ENCODE measurements at places on chromosomes 1 and 21.

DNA sequence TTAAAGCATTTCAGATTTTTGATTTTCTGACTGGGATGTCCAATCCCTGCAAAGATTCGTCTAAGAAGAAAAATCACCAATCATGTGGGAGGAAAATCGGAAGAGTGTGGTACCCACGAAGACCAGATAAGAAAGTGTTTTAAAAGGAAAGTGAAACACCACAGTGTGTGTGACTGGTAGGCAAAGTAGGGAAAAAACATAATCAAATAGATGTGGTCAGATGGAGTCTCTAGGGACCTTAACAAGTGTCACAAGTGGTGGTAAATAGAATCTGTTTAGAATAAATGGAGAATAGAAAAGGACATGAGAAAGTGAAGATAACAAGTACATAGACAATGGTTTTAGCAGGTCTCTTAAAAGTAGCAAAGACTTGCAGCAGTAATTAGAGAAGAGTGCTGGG, 154.6 kb downstream of the SLC30A10 start:
- DNase-seq, result no peak

DNA sequence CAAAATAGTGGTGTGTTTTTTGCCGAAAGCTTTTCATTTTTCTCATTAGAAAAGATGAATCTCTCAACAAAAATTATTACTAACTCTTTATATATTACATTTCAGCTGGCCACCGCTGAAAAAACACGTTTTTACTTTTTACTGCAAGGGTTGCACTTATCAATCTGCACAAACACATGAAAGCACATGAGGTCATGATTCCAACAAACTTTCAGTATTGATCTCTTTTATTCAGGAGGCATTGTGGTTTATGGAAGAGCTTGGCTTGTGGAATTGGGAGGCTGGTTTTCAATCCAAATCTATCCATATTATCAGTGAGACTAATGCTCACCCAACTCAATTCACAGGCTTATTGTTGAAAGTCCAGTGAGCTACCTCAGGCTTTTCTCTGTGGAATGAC, 20.6 kb upstream of the LPGAT1 start:
- DNase-seq, result no peak

GRCh38 chr1:29849038-29849750, 612.9 kb downstream of the PTPRU start:
- peak; percentile 56 for DNase-seq

DNA sequence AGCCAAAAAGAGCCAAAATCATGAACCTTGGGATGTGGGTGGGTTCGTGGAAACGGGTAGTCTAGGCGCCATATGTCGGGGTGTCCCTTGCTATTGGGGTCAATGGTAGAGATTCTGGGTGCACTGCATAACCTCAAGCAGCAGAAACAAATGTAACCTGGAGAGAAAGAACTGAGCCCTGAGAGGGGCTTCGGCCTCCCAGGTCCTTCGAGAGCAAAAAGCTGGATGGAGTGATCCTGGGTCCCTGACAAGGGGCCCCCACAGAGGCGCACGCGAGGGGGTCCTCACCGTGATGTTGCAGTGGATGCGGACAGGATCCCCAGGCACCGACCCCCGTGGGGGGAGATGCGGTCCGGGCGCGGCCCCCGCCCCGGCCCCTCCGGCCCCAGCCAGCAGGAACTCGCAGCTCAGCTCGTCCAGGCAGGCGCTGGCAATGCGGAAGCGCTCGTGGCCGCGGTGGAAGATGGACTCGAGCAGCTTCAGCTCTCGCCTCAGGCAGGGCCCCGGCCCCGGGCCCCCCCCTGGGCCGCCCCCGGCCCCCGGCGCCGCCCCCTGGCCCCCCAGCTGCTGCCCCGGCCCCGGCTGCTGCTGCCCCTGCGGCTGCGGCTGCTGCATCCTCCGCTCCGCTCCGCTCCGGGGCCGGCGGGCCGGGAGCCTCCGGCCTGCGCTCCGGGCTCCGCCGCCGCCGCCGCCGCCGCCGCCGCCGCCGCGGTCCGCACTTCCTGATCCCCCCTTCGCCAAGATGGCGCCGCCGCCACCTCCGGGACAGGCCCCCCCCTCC, at the start of gene UBE2Q1:
Gene UBE2Q1, minus strand, starts transcription at position 724 of the 781 bp plus-strand sequence. Its CDS starts 109 bp downstream, at position 615.
- peak; percentile 62 for DNase-seq

DNA sequence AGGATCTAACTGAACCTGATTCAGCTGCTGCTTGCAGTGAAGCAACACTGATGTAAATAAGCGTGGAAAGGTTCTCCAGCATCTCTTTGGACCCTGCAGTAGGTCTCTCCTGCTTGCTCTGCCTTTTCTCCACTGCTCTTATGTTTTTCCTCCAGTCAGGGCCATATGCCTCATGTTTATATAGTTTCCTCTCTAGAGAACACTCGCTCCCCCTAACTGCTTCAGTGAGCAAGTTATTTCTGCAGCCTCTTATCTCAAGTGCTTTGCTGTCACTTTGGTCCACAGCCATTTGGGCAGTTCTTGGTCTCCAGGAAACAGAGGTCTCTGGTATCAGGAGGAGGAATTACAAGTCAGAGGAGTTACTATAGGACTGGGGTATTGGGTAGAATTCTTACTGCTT, 5.3 kb downstream of the PRUNE1 start:
- DNase-seq, result no peak

- no peak for DNase-seq
These were observed 114.3 kb downstream of the DHRS3 start for GRCh38 chr1:12503709-12504108.

DNA sequence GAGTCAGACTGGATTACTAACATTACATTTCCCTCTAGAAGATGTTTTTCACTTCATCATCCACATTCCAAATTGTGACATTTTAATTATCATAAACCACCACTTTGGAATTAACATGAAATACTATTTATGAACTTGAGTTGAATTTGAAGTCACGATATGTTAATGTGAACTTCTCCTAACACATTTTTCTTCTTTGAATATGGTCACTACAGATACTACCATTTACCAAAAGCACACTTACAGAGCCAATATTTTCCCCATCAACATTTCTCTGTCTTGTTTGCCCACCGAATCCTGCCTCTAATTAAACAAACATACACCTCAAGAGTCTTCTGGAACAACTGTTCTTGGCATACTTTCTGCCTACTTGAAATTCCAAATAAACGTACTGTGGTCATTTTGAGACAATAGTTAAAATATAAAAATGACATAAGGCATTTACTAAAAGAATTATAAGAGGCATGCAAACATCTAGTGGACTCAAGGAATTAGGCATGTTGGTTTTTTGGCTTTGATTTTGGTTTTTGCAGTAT, 177.4 kb downstream of the AKT3 start:
- DNase-seq, result no peak

DNA sequence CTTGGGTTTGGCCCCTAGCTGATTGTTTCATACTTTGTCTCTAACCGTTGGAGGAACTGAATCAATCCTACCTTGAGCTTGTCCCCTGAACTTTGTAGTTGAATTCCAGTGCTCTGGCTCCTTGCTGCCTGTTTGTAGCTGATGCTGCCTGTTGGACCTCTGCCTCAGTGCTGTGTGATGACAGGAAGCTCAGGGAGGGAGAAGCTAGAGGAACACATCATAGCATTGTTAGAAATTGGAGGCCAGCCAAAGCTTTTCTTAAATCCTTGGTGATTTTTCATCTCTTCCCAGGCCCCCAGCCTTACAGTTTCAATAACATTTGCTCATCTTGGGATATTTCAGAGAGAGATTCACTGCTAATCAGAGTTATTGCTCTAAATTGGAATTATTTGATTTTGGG, 34.0 kb downstream of the MACF1 start:
- no peak for DNase-seq

GRCh38 chr1:173590557-173590956, 12.3 kb downstream of the SLC9C2 start:
- DNase-seq, result no peak

DNA sequence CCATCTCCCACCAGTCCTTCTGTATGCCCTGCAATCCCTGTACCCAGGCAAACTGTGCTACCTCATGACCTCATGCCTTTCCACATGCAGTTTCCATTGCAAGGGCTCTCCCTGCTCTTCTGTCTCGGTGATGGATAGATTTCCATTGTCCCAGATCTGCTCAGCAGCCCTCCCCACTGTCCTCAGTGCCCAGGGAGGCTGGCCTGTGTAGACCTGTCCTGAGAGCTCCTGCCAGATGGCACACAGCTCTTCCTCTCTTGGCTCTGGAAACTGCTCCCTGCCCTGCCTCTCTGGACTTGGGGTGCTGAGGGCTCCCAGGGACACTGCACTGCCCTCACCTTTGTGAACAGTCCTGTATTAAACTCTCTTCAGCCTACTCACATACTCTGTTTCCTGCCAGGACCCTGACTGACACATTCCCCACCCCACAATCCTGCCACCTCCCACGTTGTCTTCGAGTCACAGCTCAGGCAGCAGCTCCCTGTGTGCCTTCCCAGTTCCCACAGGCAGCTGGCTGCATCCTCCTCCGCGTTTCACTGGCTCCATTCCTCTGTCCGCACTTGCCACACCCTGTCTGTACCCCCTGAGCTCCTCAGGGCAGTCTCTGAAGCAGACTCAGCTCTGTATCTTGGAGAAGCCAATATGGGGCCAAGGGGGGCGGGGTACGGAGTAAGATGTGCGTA, 57.0 kb downstream of the SPATA46 start:
- no peak for DNase-seq

DNA sequence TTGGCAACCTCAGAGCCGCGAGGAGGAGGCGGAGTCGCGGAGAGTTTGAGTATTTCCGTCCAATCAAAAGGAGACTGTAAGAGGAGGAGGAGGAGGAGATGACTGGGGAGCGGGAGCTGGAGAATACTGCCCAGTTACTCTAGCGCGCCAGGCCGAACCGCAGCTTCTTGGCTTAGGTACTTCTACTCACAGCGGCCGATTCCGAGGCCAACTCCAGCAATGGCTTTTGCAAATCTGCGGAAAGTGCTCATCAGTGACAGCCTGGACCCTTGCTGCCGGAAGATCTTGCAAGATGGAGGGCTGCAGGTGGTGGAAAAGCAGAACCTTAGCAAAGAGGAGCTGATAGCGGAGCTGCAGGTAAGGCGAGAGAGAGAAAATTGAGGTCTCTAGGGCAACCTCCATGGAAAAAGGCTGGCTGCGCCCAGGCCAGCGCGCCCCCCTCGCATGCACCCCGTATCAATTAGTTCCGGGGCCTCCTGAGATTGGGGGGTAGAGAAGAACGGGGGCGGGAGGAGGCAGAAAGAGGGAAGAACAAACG, at the start of gene PHGDH:
Gene PHGDH, plus strand, starts transcription at position 131 of the 538 bp plus-strand sequence. Its CDS starts 89 bp downstream, at position 220.
- peak; percentile 81 for DNase-seq

- no peak for DNase-seq
These were observed 69.9 kb upstream of the ZC3H11B start for GRCh38 chr1:219682788-219683187.

- DNase-seq, result no peak
These were observed 2.0 kb upstream of the ZNF678 start for GRCh38 chr1:227561241-227561907.

- DNase-seq, result peak; percentile 69
These were observed 34.3 kb upstream of the PPP1R15B start for GRCh38 chr1:204445860-204446412.

- DNase-seq, result no peak
These were observed 3.5 kb downstream of the TNFRSF1B start for GRCh38 chr1:12170263-12170671.

DNA sequence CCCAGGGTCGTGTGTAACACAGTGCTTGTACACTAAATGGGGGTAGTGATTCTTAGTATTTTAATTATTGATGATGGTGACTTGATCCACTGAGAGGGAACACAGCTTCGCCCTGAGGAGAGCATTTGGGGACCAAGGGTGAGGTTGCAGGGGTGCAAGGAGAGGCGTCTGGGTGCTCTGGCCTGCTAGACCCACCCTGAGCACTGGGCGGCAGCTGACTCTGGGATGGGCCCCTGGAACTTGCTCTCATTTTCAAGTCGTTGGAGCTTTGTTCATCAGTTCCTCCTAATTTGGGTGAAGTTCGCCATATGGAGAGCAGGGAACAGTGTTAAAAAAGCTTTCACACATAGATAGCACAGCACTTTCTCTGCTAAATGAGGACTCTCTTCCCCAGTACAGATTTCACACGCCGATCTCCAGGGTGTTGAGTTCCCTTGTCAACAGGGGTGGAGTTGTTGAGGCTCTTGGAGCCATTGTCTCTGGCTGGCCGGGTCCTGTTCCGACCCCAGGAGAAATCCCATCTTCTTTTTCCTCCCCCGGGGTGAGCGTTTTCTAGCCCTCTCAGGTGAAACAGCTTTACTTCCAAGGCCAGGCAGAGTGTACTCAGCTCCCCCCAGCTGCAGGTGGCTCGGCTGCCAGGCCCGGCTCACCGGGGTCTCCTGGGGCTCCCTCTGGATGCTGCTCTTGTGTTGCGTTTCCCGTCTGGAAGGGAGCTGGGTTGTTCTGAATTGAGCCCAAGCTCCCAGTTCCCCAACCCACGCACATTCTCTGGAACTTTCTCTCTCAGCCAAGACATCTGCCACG, 367.4 kb downstream of the RPS6KC1 start:
- no peak for DNase-seq

GRCh38 chr1:169486281-169487051, 722 bp upstream of the SLC19A2 start:
- DNase-seq, result no peak

GRCh38 chr1:87144316-87144895, 184.3 kb upstream of the LMO4 start:
- no peak for DNase-seq

- DNase-seq, result no peak
These were observed 7.3 kb downstream of the UAP1 start for GRCh38 chr1:162568802-162569201.

GRCh38 chr1:2949966-2950925, 71.0 kb upstream of the ACTRT2 start:
- peak; percentile 1 for DNase-seq

GRCh38 chr1:211831558-211832323, 1.2 kb upstream of the LPGAT1 start:
- DNase-seq, result no peak

DNA sequence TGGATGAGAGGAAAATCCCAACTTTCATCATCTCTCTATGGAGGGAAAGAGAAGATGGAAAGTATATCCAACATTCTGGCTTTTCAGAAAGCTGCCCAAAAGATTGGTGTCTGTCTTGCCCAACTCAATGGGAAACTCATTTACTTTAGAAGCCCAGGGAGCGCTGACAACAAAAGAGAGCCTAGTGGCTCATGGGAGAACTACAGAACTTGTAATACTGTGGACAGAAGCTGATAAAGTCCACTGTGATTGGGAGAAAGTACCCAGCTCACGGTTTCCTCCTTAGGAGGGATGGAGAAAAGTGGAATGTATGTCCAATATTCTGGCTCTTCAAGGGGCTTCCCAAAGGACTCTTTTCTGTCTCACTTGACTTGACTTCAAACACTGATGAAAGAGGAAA, 66.0 kb downstream of the RGS21 start:
- no peak for DNase-seq
